Islet precursor cell (in vitro differentiated cells): ENCODE measurements at places on chromosomes 6 and 20.
A peak's percentile ranks its signal among the peaks of the same experiment; 100 is the strongest.

DNA sequence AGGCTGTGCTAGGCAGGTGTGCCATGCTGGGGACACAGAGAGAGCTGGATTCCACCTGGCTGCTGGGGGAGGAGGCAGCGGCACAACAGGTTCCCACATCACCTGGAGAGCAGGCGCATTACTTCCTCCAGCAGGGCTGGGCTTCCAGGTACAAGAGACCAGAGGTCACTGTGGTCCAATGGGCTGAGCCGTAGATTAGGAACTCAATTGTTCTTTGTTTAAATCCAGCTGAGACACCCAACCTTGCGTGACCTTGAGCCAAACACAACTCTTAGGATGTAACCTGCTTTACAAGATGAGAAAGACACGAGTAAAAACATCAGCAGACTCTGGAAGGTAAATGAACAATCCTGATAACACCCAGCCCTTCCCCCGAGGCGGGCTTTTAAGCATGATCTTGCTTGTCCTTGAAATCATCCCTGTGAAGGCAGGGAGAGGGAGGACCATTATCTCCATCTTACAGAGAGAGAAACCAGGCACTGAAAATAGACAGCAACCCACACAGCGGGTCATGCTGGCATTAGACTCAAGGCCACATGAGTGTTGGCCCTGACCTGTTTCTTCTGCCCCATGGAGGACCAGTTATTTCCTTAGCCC, 216.5 kb upstream of the RREB1 start:
- peak; percentile 69 for DNase-seq

GRCh38 chr20:8431538-8432434, 299.7 kb downstream of the PLCB1 start:
- peak; percentile 57 for DNase-seq

- DNase-seq = peak; percentile 76
These were observed 73.7 kb downstream of the PRND start for GRCh38 chr20:4795394-4795793.

- DNase-seq = peak; percentile 89
These were observed 540.6 kb downstream of the QKI start for GRCh38 chr6:163955096-163955495.

DNA sequence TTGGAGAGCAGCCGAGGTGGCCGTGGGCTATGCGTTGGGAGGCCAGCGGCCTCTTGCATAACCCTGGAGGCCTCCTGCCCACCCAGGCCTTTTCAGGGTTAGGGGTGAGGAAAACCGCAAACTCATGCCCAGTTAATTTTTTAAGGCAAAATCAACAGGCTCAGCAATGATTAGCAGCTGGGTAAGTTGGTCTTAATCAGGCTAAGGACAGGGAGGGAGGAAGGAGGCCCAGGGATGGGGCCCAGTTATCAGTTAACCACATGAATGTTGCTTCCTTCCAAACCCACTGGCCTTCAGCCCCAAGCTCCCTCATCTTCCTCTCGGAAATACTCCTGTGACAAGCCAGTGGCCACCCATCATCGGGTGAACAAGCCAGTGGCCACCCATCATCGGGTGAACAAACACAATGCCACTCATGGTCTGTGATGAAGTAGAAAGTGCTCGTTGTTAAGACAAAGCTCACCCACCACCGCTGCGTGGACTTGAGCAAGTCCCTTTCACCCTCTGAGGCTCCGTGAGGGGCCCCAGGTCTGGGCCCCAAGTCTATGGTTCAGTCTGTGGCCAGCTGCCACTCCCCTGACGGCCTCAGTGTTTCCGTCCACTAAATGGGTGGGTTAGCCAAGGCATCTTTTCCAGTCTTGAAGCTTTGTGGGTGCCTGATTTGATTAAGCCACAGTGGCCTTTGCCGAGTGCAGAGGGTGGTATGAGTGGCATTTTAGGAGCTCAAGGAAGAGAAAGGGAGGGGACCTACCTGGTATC, 39.4 kb downstream of the HNF4A start:
- DNase-seq = no peak

DNA sequence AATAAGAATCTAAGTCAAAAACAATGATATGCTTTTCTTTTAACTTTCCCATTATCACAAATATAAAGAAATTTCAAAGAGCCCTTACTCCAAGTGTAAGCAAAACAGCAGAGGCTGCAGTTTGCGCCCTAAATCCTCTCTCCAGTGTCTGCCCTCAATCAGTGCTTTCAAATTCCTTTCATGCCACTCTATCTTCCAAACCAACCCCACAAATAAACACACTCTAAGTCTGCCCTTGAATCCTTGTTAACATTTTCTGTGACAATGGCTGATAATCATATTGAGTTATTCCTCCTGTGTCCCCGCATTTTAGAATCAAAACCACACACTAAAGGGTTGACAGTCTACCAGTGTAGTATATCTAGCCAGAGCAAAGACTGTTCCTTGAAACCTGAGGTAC, 317.9 kb upstream of the MARCKS start:
- no peak for DNase-seq

- DNase-seq = no peak
These were observed 113.2 kb downstream of the FAM83B start for GRCh38 chr6:54959820-54960219.

DNA sequence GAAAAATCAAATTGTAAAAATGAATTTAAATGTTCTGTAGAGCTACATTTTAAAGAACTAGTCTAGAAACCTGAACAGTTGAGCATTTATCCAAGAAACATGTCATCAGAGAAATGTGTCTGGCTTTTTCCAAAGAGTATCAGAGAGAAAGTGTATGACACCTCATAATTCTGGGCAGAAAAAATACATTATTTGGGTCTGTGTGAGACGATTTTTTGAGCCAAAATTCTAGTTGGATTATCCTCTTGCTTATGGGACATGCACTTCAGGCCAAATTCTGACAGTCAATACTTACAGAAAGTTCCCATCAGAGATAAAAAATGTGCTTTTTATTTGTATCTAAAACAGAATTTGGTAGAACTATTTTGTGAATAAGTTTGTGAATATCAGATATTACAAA, 1242.7 kb downstream of the EPHA7 start:
- DNase-seq = no peak

- peak; percentile 80 for DNase-seq
These were observed 887 bp downstream of the GABBR1 start for GRCh38 chr6:29631860-29632731.

GRCh38 chr6:158737710-158738615, 81.2 kb downstream of the EZR start:
- DNase-seq = peak; percentile 77

DNA sequence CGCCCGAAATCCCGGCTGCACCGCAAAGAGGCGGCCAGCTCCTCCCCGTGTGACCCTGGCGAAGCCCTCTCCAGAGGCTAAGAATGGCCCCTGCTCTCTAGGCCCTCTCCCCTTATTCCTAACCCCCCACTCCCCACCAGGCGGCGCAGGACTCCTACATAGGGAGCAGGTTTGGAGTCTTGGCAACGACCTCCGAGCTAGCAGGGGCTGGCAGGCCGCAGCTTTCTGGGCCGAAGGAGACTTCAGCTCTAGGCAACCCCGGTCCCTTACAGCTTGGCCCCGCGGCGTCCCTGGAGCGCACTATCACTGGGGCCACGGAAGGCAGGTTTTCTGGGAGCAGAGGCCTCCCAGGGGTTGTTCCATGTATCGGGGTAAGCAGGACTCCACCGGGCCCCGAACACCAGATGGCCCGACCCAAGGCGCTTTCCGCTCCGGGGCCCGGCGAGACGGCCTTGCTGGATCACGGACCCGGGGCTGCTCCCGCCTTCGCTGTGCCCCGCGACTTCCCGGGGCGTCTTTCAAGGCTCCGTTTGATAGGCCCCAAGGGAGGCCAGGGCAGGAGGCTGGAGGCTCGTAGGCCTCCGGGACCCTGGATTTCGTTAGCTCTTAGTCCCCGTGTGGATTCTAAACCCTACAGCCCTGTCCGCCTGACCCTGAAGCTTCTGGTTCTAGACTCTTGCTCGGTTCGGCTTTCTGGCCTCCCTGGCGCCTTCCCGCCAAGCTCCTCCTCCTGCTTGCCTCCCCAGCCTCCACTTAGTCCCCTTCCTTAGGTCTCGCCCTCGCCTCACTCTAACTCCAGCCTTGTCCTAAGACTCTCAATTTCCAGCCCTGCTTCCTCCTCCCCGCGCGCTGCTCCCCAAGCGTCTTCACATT, 1.9 kb downstream of the SLC32A1 start:
- DNase-seq = peak; percentile 93

DNA sequence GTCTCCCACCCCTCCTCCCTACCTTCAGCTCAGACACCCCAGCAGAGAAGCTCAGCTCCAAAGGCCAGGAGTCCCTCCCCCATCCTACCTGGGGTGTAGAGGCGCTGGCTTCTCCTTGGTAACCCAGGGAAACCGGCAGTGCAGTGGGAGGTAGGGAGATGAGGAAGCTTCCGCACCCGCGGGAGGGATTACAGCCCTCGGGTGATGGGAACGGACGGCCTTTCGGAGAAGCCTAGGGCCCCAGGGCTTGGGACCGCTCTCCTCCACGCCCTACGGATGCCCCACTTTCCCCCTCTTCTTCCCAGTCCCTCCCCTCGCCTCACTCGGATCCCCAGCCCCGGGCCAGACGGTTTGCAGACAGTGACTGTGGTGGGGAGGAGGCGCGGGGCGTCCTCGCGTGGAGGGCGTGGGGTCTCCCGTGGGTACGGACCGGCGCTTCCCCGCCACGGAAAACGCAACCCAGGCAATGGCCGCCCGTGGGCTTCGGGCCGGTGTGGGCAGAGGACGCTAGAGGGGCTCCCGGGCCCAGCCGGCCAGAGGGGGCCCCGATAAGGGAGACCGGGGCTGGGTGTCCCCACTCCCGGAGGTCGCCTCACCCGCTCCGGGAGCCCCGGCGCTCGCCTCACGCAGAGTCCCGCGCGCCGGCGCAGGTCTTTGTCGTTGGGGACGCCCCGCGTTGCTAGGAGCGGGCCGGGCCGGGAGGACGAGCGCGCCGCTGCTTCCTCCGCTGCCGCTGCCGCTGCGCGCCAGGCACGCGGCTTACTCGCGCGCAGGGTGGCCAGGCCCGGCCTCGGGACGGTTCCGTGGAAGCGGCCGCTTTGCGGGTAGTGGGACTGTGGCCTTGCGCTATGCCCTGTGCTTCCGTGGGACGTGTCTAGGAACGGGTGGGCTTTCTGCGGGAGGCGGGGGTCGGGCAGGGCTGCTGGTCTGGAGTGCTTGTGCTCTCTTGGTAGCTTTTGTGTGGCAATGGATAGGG, 15.8 kb downstream of the AARS2 start:
- DNase-seq = no peak

DNA sequence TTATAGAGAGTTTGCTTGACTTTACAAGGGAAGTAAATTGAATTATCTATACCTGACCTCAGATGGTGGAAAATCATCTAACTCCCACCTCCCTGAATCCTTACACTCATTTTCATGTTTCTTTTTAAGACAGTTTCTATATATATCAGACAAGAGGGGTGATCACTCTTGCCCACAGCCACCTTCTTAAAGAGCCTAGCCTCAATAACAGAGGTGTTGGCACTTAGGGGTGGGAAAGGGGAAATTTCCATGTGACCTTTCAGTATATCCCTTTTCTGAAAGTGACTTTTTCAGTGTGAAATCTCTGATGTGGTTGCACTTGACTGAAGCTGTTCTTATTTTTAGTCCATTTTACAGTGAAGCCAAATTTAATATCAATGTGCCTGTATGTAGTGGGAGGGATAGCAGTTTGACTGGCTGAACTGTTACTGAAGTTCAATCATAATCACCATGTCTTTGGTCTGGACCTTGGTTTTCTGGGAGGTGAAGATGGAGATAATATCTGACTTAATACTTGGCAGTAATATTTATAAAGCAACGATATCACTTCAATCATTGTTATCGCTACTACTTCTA, 141.3 kb downstream of the MAP3K7 start:
- DNase-seq = no peak

GRCh38 chr6:164859816-164860215, 449.6 kb downstream of the C6orf118 start:
- DNase-seq = no peak

DNA sequence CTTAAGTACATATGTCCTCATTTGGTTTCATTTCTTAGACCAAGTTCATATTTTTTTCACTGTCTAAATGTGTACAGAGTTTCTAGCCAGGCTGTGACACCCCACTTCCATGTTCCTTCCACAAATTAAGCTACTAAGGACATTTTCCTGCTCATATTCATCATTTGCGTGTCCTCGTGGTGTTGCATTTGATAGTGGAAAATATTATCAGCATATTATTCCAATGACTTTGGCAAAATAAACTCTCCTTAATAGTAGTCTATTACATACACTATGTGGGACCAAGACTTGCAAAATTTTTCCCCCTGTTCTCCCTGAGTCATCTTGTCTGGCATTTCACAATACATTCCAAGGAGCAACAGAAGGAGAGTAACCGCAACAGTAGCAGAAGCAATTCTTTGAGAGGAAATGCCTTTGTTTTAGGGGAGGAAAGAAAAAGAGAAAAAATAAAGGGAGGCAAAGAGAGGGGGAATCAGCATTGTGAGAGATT, 599.2 kb downstream of the COL12A1 start:
- DNase-seq = no peak

- DNase-seq = no peak
These were observed 230.6 kb downstream of the SOD2 start for GRCh38 chr6:159462431-159462830.

- DNase-seq = no peak
These were observed 716.8 kb upstream of the GJE1 start for GRCh38 chr6:141415896-141416295.

GRCh38 chr20:56359212-56360132, 698 bp downstream of the FAM210B start:
- peak; percentile 83 for DNase-seq

GRCh38 chr6:128641703-128642102, 121.3 kb upstream of the PTPRK start:
- DNase-seq = no peak

- no peak for DNase-seq
These were observed 65.8 kb downstream of the SHPRH start for GRCh38 chr6:145898376-145898775.

DNA sequence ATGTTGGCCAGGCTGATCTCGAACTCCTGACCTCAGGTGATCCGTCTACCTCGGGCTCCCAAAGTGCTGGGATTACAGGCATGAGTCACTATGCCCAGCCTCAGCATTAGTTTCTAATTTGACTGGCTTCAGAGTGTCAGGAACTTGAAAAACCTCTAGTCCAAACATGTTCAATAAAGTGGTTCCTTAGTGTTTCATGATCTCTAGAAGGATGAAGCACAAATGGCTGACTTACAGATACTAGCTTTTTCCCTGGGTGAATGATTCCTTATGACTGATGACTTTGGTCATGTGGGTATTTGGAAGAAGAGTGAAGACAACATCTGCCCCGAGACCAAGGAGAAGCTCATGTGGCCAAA, 16.4 kb downstream of the GLYATL3 start:
- no peak for DNase-seq

- DNase-seq = peak; percentile 57
These were observed 44.1 kb downstream of the BLTP3A start for GRCh38 chr6:34836008-34836407.
